ENCODE measurements at places on chromosomes 7 and 10.

DNA sequence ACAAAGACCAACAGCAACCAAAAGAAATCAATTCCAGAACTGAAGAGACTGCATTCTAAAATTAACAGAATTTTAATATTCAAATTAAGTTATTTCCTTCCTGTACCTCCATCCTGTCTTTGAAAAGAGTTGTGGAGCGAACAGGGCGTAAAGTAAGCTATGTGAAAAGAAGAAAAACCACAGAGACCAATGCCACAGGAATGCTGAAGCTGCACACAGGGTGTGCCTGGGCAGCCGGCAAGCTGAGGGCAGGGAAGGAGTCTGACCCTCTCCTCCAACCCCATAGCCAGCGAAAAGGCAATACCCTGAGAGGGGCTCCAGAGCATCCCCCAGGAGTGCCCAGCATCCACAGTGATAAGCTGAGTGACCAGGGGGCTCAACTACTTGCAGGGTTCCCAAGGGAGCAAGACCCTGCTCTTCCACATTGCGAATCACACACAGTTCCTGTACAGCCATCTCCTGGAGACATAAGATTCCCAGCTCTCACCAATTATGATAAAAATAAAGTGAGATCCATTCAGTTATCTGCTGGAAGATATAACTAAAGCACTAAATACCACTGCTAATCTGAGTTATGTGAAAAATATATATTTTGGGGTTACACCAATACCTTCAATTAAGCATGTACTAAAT, 93.8 kb downstream of the PARD3 start:
- peak; percentile 65 for DNase-seq

DNA sequence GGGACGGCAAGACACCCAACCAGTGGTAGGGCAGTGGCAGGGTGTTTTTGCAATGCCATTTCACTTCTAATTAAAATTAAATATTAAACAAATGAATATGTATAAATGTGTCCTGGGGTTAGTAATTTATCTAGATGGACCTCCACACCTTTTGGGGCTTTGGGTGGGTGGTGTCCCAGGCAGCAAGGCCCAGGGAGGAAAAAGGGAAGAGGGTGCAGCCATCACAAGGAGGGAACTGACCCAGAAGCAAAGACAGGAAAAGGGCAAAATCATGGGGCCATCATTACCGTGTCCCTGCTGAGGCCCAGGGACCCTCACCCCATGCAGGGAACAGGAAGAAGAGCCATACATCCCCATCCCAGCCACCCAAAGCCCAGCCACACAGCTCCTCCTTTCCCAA, 204.6 kb downstream of the GRID1 start:
- no peak for DNase-seq

DNA sequence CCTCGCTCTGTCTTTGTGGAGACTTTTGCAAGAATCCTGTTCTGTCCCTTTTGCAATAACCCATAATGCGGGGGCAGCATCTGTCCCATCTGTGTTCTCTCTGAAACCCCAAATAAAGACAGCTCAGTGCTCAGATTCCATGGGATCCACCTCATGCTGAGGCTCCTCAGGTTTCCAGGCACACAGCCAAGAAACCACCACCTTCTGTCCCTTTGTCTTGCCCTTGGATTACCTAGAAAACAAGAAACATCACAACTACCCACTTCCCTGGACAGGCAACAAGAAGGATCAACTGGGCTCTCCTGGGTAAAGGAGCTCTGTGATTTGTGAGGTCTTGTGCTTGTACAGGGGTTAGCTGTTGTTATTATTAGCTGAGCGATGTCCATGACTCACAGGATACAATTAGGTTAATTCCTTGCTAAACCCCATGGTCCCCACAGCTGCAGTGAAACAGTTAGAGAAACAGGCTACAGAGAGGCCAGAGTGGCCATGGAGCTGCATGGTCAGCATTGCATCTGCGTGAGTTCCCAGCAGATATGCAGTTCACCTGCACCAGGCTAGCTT, 50.2 kb downstream of the CXCL12 start:
- no peak for DNase-seq

GRCh38 chr7:110521357-110521911, 569.5 kb upstream of the LRRN3 start:
- no peak for DNase-seq

DNA sequence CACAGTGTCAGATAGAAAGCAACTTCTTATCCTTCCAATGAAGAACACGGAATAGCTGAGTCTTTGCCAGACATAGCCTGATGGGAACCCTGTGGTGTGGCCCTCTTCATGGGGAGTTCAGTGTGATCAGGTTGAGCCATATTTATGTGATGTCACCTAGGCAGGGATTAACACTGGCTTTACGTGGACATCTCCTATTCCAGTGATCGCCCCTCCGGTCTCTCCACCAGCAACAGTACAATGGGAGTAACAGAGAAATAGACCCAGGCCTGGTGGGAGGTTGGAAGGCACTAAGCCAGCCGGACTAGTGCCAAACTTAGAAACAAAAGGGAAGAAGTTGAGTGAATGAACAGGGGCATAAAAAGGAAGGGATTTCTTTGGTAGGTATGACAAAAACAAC, 358.1 kb downstream of the PRPF18 start:
- no peak for DNase-seq

Data from cardiac muscle cell (in vitro differentiated cells and primary cell).